ENCODE measurements at places on chromosomes 5 and 9. TPM values are rescaled to one million over a fixed set of nuclear protein-coding genes. Genes with fewer than 3 reads are reported as not detected.

The C9orf153 gene
- total RNA-seq, result not detected

The MARCHF3 gene
- 10.1 TPM for total RNA-seq

The SLC46A2 gene
- total RNA-seq, result not detected

The GDNF gene
- total RNA-seq, result not detected

The PCSK5 gene
- 1.2 TPM for total RNA-seq

The FOXD4L6 gene
- not detected for total RNA-seq

The CDH9 gene
- not detected for total RNA-seq

The DPP7 gene
- 62.6 TPM for total RNA-seq

The GLRA1 gene
- not detected for total RNA-seq

The TSLP gene
- total RNA-seq, result 0.35 TPM

The AIF1L gene
- not detected for total RNA-seq

The GLIPR2 gene
- total RNA-seq, result 17.9 TPM

The INSL6 gene
- total RNA-seq, result not detected

The GABRG2 gene
- not detected for total RNA-seq

The SMIM33 gene
- total RNA-seq, result not detected

The STC2 gene
- 56.8 TPM for total RNA-seq

The HRH2 gene
- not detected for total RNA-seq

The GCNT4 gene
- total RNA-seq, result 0.58 TPM
